ENCODE measurements at places on chromosomes 6 and 20.

GRCh38 chr6:114158411-114158810 lies 184.4 kb downstream of the HS3ST5 start:
- no peak for DNase-seq

DNA sequence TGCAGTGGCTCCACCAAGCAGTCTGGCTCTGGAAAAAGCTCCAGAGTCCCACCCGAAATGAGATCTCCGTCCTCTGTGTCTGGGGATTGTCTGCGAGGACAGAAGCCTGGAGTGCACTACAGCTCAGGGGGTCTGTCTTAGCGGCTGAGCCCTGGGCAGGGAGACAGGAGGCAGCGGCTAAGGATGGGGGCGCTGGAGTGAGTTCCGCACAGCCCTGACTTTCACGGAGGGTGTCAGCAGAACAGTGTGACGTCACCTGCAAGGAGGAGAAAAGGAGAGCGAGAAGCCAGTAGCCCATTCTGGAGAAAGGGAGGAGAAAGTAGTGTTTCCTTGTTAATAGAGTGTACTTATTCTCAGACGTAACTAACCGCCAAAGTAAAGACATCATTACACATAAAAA lies 97.6 kb downstream of the FAM50B start:
- no peak for DNase-seq

GRCh38 chr6:135680964-135681913 lies 170.3 kb upstream of the PDE7B start:
- no peak for DNase-seq

DNA sequence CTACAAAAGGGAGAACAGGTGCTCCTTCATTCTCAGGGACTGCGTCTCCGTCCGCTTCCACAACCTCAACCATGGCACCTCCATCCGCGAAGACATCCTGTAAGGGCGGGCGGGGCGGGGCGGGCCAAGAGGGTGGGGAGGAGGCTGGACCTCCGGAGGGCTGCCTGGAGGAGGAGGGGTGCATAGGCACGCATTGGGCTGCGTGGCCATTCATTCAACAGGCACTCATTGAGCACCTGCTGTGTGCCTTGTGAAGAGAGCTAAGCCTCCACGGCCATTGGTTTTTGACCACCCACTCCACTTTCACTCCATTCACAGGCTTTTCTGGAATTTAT lies 435 bp downstream of the ZSWIM3 start:
- no peak for DNase-seq

GRCh38 chr6:36917541-36918193 lies 31.9 kb downstream of the C6orf89 start:
- DNase-seq: no peak

GRCh38 chr6:89564752-89565427 lies 73.7 kb downstream of the LYRM2 start:
- peak; percentile 70 for DNase-seq

GRCh38 chr6:163706500-163707087 lies 292.1 kb downstream of the QKI start:
- DNase-seq: no peak

GRCh38 chr6:72466471-72466870 lies 155.4 kb upstream of the KCNQ5 start:
- DNase-seq: no peak

DNA sequence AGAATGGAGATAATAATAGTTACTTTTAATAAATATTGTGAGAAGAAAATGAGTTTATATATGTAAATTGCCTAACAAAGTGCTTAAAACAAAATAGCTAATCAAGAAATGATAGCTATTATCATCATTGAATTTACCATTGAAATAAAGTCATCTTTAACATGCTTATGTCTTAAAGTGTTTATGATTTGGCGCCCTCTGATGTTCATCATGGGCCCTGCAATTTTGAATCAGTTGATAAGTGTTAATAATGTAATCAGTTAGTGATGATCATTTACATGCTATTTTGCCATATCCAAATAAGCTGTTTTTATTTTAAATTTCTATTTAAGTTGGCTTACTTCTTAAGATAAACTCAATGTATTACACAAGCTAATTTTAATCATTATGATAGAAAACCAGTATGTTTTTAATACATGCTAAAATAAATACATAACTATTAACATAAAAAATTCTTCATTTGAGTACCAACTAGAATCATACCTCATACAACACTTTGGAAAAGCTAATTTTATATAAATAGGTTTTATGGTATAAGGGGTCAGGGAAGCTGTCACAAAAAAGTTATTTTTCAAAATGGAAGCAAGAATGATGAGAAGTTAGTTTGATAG lies 39.2 kb upstream of the TPD52L1 start:
- no peak for DNase-seq

DNA sequence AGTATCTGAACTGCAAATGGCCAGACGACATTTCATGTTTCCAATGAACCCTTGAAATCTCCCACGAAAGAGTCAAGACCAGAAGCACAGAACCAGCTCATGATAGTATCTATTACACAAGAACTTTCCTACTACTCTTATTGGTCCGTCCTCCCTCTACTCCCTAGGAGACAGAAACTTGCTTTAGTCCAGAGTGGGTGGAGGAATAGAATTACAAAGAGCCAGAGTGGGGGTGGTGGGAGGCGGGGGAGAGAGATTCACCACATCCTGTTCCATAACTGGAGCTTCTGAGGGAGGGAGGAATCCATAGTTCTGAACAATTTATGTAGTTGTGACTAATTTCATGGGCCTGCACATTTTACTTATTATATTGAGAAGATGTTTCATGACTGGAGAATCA lies 18.5 kb upstream of the WFDC10A start:
- DNase-seq: no peak

- no peak for DNase-seq
Observed at GRCh38 chr20:24951536-24952083, 2.5 kb downstream of the CST7 start.

- peak; percentile 16 for DNase-seq
Observed at GRCh38 chr20:63553251-63553932, 567 bp upstream of the FNDC11 start.

GRCh38 chr6:16705081-16705993 lies 55.9 kb downstream of the ATXN1 start:
- no peak for DNase-seq

DNA sequence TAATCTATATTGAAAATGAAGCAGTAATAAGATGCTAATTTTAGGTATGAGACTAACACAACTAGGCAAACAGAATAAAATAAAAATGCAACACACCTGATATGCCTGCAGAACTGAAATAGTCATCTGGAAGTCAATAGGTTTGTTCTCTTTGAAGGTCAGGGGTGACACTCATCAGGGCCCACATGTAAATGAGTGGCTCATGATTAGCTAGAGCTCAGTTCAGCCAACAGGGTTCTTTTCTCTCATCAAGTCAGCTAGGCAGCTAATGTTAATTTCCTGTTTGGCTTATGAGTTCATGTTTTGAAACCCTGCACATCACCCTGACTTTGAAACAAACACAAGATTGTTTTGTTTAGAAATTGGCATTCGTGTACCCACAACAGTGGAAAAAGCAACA lies 23.8 kb downstream of the SMLR1 start:
- no peak for DNase-seq

GRCh38 chr6:119830494-119831295 lies 481.1 kb upstream of the MAN1A1 start:
- no peak for DNase-seq

DNA sequence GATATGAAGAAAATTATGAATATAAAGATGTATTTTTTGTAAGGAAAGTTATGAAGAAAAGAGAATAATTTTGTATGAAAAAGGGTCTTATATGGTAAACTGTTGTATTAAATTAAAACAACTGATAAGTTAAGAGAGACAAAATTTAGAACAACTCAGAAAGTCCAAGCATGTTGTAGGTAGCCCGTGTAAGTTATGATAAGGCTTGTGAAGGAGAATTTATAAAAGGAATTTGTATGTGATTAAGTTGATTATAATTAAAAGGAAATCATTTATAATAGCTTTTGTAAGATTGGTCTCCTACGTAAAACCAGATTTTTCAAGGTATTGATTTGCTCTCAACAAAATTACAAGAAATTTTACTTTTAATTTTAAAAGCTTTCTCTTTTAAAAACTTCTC lies 1579.3 kb downstream of the HACE1 start:
- no peak for DNase-seq

DNA sequence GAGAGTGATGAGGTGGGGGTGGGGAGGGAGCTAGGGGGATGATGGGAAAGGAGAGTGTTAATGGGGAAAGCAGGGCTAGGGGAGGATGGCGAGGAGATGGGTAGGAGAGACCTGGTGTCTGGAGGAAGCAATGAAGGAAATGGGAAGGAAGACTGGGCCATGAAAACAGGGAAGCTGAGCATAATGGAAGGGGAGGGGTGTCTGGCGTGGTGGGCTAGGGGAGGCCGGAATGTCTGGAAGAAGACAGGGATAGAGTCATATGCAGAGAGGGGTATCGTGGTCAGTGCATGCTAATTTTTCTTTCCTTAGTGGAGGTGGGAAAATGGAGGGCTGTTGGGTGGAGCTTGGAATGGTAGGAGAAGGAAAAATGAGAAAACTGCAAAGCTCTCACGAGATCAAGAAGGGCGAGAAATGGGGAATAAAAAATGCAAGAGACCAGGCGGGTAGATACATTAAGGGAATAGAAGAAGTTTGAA lies 423 bp downstream of the KLHDC3 start:
- no peak for DNase-seq

DNA sequence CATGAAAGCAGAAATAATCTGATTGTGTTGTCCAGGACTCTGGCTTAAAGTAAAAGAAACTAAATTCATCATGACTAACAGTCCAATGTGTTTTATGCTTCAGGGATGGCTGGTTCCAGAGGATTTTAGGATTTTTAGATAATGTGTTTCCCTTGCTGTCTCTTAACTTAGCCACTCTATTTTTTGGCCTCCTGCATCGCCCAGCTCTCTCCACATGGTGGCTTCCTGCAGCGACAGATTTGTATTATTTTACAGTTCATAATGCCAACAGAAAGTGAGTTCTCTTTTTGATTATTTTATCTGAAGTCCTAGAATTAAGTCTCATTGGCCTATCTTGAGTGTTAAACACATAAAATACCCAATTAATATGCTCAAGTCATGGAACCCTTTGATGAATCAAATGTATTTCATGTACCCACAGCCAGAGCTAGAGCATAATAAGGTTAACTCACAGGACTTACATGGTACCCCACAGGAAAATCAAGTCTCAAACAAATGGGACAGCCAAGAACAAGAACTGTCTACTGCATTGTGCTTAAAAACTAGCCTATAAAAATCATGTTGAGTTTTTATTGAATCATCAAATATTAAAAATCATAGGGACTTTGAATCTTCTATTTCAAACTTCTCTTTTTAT lies 582.5 kb downstream of the DOK5 start:
- no peak for DNase-seq

DNA sequence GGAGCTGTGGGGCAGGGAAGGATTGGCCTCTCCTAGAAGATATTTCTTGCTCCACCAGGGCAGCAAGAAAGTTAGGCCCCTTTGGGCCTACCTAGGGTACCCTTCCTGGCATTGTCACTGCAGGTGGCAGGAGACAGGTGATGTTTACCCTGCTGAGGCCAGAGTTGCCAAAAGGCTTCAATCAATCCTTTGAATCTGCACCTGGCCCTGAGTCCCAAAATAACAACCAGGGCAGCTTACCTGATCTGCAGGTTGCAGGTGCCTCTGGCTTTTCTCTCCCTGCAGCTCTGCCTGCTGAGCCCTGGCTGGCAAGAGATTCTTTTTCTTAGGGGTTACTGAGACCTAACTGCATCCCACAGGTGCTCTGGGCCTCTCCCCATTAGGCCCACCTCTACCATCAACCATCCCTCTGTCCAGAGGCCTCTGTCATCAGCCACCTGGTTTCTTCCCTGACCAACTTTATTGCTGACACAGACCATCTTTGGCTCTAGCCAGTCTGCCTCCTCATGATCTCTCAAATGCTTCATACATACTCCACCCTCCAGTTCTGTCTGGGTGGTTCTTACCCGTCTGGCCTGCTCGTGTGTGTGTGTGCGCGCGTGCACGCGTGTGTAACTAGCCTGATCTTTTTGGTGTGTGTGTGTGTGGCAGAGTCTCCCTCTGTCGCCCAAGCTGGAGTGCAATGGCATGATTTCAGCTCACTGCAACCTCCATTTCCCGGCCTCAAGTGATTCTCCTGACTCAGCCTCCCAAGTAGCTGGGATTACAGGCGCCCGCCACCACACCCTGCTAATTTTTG lies 13.7 kb downstream of the BCL2L1 start:
- no peak for DNase-seq

GRCh38 chr20:6718662-6719368 lies 48.7 kb upstream of the BMP2 start:
- DNase-seq: no peak

- DNase-seq: no peak
Observed at GRCh38 chr20:1312904-1313235, 16.1 kb downstream of the SDCBP2 start.

DNA sequence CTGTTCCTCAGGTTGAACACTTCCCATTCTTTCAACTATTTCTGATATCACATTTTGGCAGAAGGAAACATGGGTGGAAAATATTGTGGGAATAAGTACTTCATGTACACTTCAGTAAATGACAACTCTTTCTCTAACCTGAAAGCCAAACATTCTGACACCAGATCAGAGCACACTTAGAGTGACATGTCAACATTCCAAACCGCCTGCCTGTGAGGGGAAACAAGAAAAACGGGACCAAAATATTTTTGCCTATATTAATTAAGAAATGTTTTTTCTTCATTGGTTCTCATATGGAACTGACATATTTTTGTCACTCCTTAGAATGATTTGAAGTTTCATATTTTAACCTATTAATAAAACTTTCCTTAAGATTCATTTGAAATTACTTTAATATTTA lies 483.1 kb downstream of the MAFB start:
- no peak for DNase-seq

- no peak for DNase-seq
Observed at GRCh38 chr20:21396599-21397340, 556 bp downstream of the NKX2-4 start.

GRCh38 chr6:31597006-31597405 lies 4.2 kb upstream of the NCR3 start:
- no peak for DNase-seq

DNA sequence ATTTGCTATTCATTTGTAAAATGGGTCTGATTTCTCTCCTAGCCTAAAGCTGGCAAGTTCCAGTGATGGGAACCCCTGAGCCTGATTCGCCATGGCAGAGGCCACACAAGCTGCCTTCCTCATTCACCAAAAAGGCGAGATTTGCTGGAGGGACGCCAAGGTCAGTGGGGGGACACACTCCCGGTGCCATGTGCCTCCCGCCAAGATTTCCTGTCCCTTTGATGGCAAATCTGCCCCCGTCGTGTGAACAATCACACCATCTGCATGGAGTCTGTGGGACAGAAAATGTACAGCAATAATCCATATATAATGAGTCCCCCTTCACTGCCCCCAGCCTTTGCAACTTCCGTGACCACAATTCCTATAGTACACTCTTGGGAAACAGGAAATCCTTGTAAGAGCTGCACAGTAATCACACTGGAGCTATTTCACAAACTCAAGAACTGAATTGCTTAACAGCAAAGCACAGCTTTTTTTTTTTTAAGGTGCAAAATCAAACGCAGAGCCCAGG lies 15.7 kb upstream of the IGF2R start:
- DNase-seq: no peak

All from retinal pigment epithelial cell (primary cell).